ENCODE measurements at places on chromosomes 12 and 14.

GRCh38 chr12:75933101-75933500, 98.5 kb downstream of the PHLDA1 start:
- DNase-seq, result peak; percentile 88

- peak; percentile 99 for DNase-seq
These were observed at the start of gene WNK1 for GRCh38 chr12:751999-752694. TSS of gene WNK1 (plus strand) at chr12:752579. CDS start at chr12:753566, 987 bp downstream.

GRCh38 chr14:30974628-30975027, 50.8 kb upstream of the AP4S1 start:
- peak; percentile 13 for DNase-seq

DNA sequence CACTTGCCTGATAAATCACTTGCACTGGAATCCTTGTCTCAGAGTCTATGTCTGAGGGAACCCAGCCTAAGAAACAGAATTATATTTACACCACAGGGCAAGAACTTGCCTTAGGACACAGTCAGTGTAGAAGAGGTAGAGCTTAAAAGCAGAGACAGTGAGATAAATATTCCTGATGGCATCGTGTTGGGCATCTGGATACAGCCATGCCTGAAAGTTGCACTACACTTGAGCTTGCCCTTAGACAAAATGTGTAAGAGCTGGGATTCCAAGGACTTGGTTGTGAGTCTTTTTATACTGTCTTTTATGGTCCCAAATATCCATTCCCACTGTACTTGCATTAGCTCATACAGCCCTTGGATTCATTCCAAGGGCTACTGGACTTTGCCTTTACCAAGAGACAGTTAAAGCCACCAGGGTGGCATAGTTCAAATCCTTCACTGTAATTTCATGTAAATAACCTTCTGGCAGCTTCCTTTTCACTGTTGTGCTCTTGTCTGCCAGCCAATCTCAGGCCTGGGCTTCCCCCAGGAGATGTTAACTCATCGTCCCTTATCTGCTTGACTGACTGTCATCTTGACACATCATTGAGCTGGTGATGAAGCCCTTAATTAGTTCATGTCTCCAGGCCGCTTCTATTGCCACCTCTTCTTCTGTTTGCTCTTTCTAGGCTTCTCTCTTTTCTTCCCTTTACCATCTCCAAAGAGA, 577.9 kb upstream of the TBX3 start:
- no peak for DNase-seq

- no peak for DNase-seq
These were observed 12.3 kb downstream of the FIGNL2 start for GRCh38 chr12:51836041-51836826.

GRCh38 chr12:71393625-71394024, 46.0 kb upstream of the LGR5 start:
- no peak for DNase-seq

- DNase-seq, result no peak
These were observed 7.6 kb downstream of the EVL start for GRCh38 chr14:100072783-100073346.

- DNase-seq, result no peak
These were observed 278.9 kb upstream of the GARIN2 start for GRCh38 chr14:66910311-66910840.

- no peak for DNase-seq
These were observed 26.1 kb upstream of the AACS start for GRCh38 chr12:125038976-125039625.

DNA sequence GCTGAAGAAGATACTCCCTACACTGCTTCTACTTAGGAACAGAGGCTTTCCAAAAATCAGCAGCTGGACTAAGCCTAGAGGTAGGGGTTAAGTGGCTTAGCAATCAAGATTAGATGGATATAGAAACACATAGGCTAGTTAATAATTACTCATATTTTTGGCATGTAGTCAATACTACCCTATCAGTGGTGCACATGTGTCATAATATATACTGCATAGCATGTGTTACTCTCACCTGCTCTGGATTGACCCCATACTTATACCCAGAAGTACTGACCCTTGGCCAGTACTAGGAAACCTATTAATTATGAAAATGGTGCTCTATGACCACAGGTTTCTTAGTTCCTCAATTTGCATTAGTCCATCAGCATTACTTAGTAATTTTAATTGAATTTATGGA, 528.4 kb upstream of the LMO3 start:
- DNase-seq, result no peak

DNA sequence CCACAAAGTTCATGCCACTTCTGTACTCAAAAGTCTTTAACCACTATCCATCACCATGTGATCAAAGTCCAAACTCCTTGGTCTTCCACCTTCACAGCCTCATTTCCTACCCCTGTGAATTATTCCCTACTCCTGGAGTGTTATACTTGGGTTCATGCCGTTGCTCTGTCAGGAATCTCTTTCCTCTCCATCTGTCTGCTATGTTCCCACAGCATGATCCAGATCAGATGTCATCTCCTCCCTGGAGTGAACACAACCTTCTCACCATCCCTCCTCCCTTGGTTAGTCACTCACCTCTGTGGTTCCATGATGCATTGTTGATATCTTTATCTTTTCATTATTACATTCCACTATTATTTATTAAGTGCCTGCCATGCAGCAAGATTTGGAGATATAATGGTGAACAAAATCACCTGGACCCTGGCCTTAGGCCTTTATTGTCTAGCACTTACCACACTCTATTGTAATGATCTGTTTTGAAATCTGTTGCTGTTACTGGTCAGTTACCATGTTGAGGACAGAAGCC, 22.4 kb downstream of the LACRT start:
- no peak for DNase-seq

DNA sequence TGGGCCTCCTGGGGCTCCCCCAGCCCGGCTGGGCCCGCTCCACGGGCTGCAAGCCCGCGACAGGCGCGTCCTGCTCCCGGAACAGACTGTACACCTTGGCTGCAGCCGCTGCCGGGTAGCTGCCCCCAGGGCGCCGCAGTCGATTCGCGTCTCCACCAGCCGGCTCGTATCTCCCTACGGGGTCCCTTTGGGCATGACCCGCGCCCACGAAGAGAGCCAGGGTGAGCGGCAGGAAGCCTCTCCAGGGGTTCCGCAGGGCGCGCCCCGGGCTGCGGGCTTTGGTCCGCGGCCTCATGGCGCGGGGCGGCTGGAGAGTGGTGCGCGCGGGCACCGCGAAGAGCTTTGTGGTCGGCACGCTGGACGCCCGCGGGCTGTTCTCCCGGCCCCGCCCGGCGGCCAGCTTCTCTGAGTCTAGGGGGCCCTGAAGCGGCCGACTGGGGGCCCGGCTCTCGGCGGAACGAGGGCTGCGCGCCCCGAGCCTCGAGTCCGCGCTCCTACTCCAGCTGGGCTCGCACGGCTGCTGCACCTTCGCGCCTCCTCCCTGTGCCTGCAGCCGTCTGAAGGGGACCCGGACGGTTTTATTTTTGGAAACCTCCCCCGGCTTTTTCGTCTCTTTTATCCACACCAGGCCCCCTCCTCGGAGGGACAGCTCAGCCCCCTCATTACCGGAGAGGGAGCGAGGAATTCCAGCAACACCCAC, at the start of gene LTBP2:
TSS of gene LTBP2 (minus strand) at position 588 of the 700 bp plus-strand sequence. CDS start at position 295, 293 bp downstream.
- DNase-seq, result no peak

DNA sequence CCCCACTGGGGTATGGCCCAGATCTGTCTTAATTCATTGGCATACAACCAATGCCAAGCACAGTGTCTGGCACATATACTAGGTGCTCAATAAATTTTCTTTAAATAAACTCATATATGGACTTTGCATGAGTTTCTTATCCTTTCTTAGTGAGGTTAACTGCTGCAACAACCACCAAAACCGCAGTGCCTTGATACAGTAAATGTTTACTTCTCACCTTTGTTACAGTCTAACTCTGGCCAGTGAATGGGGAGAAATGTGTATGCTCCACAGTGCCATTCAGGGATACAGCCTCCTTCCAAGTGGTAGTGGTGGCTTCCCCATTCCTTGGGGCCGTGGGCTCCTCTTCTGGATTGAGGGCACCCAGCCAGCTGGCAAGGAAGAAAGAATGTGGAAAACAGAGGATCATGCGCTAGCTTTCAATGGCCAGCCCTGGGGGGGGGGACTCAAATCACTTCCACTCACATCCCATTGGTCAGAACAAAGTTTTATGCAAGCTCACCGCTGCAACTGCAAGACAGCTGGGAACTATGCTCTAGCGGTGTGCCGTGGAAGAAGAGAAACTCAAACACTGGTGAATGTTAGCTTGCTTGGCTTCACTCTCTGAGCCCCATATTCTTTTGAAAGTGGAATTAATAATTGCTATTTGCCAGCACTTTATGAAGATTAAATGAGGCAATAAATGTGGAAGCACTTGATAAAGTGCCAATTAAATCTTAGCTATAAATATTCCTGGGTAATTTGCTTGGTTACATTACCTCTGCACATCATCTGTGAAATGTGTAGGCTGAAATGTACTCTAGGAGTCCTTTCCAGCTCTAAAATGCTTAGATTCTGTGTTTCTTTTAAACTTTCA, 51.0 kb upstream of the SOCS2 start:
- no peak for DNase-seq

DNA sequence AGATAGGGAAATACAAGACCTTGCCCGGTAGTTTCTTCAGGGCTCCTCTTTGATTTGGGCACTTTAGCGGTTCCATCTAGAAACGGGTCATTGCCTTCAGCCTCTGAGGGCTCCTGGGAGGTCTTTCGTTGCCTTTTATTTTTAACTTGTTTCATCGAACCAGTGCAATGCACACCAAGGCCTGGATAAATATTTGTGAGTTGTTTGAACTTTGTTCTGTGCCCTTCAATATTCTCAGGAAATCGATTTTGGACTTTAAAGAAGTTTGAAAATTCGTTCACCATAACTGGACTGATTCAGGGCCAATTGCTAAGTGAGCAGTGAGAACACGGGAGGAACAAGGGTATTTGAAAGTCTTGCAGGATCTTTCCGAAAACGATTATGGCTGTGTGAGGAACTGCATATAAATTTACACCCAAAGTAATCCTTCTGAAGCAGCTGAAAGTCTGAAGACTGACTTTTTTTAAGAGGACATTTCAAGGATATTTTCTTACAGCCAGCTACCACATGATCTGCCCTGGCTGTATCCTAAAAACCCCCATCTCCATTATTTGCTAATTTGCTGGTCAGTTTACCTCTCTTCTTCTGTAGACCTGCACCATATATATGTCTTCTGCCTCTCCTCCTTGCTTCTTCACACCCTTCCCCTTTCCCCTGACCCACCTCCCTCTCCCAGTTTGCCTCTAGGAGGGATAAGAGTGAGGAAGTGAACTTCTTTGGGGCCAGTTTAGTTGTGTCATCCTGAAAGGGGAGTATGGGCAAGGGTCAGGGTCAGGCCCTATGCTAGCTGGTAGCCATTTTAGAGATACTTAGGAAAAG, 8.0 kb downstream of the DUSP6 start:
- DNase-seq, result no peak

- no peak for DNase-seq
These were observed 48.7 kb downstream of the ST8SIA1 start for GRCh38 chr12:22285846-22286245.

GRCh38 chr14:98169170-98169587, 1102.8 kb downstream of the BCL11B start:
- DNase-seq, result no peak

DNA sequence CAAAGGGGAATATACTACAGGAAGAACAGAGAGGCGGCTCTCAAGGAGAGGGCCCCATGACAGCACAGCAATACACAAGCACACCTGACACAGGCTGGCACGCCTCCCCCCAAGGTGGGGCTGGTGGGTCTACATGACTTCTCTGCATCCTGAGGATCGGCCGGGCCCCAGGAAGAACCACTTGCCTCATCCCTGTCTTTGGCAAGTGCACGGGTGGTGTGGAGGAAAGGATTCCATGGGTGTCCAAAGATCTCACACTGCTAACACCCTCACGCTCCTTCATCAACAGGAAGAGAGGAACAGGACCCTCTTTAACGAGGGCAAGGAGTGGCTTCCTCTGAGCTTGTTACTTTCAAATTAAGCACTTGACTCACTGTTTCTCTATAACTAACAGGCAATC, 7.3 kb downstream of the VAMP1 start:
- DNase-seq, result no peak

DNA sequence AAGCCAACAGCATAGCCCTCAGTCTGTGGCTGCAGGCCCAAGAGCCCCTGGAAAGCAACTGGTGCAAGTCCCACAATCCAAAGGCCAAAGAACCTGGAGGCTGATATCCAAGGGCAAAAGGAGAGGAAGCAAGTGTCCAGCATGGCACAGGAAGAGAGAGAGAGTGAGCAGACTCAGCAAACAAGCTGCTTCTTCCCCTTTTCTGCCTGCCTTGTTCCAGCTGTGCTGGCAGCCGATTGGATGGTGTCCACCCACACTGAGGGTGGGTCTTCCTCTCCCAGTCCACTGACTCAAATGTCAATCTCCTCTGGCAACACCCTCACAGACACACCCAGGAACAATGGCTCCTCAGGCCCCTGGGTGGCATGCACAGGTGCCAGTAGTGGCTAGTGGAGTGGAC, 33.5 kb downstream of the SMCO2 start:
- no peak for DNase-seq

- no peak for DNase-seq
These were observed 22.8 kb downstream of the DDX24 start for GRCh38 chr14:94058128-94058673.

- no peak for DNase-seq
These were observed 42.9 kb upstream of the CAPRIN2 start for GRCh38 chr12:30797689-30798088.

- DNase-seq, result no peak
These were observed 23.9 kb upstream of the CCDC63 start for GRCh38 chr12:110822821-110823415.

- no peak for DNase-seq
These were observed 23.7 kb upstream of the SLC2A3 start for GRCh38 chr12:7959701-7960121.

- DNase-seq, result peak; percentile 80
These were observed 73.4 kb upstream of the EEA1 start for GRCh38 chr12:93002293-93003054.

DNA sequence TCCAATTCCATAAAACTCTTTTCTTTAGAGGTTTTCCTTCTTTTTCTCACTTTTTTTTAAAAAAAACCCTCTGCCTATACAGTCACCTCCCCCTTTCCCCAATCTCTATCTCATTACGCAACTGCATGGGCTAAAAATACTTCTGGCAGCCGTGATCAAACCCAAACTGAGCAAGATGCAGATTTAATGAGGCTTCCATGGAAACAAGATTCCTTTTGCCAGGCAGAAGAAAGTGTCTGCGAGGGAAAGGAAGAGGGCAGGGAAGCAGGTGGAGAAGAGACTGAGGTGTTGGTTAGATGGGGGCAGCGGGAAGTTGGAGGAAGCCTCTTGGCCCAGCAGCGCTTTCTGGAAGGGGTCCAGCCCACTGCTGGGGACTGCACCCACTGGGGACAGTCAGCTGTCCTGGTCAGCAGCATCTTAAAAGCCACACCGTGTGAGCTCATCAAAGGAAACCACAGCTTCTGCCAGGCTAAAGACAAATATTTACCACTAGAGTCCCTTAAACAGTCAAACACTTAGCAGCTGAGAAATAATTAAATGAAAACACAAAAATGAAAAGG, 90.4 kb downstream of the SLC8A3 start:
- DNase-seq, result peak; percentile 5

GRCh38 chr12:22360774-22361173, 26.3 kb upstream of the ST8SIA1 start:
- DNase-seq, result no peak

DNA sequence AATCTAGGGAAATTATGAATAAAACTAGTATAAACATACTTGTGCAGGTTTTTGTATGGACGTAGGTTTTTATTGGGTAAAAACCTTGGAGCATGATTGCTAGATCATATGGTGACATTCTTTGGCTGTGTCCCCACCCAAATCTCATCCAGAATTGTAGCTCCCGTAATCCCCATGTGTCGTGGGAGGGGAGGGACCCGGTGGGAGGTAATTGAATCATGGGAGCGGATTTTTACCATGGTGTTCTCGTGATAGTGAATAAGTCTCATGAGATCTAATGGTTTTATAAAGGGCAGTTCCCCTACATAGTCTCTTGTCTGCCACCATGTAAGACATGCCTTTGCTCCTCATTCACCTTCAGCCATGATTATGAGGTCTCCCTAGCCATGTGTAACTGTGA, 120.9 kb downstream of the FOXA1 start:
- no peak for DNase-seq

Measured in stromal cell of bone marrow (primary cell).